HuH-7 (cell line): ENCODE measurements at places on chromosomes 1 and 21.

- DNase-seq: no peak
Observed at GRCh38 chr1:87572891-87573290, 244.2 kb downstream of the LMO4 start.

GRCh38 chr21:43979654-43980053, 32.5 kb upstream of the TRAPPC10 start:
- DNase-seq: no peak

DNA sequence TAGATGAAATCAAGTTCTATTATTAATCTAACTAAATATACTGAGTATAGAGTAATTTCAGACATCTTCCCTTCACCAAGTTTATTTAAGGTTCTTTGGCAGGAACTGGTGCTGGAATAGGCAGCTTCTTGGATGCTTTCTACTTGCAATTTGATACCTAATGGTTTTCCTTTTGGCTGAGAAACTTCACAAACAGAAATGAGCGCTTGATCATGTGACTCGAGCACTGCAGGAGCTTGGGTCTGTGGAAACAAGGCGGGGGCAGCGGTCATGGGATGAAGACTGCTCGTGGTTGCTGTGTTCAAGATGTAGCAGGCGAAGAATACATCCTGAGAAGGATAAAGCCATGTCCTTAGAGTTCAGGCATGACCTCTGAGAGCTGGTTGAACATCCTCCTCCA, 136.8 kb downstream of the PTPRC start:
- DNase-seq: no peak

DNA sequence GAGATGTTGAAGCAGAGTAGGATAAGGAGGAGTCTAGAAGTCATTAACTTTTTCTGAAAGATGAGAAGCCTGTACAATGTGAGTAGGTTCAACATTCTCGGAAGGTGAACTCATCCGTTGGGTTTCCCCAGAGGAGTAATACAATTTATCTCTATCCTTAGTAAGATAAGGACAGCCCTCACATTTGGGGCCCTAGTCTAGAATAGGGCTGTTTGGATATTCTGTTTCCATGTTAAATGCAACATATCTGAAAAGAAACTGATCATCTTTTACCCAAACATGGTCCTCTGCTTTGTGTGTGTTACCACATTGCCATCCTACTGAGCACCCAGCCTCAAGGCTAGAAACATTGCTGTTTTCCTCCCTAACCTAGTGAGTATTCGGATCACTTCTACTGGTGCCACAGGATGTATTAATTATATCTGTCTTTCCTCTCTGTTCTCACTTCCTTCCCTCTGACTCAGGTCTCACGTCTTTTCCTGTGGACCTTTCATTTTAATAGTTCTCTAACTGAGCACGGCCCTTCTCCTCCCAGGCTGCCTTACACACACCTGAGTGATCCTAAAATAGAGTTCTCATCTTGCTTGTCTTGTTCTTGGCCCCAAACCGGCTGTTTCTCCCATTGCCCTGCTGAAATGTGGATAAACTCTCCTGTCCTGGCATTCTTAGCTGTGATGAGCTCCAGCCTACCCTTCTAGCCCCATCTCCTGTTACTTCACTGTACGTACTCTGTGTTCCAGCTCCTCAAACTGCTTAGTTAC, 91.7 kb downstream of the CDC14A start:
- no peak for DNase-seq

GRCh38 chr1:218284377-218284916, 646 bp upstream of the RRP15 start:
- DNase-seq: peak; percentile 50

GRCh38 chr1:203311368-203312301, 6.3 kb downstream of the BTG2 start:
- DNase-seq: no peak

DNA sequence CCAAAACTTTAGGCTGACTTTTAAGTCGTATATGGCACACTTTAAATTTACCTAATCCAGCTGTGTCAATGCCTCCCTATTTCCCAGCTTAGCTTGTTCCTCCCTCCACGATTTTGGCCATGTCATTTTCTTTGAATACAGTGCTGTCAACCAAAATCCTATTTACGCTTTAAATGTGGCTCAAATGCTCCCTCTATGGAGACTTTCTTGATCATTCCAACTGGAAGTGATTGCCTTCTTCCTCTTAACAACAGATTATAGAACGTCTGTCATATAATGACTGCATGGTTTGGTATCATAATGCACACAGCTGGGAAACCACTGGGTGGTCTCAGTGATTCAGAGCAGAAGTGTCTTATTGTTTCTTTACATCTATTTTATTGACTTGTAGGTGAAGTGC, 18.9 kb upstream of the BATF3 start:
- no peak for DNase-seq

- DNase-seq: peak; percentile 36
Observed at GRCh38 chr1:172745014-172745413, 86.1 kb downstream of the FASLG start.

- DNase-seq: peak; percentile 99
Observed at GRCh38 chr1:9874959-9875635, 35.0 kb downstream of the CTNNBIP1 start.

GRCh38 chr1:21308847-21309652, 18.8 kb upstream of the ECE1 start:
- no peak for DNase-seq

DNA sequence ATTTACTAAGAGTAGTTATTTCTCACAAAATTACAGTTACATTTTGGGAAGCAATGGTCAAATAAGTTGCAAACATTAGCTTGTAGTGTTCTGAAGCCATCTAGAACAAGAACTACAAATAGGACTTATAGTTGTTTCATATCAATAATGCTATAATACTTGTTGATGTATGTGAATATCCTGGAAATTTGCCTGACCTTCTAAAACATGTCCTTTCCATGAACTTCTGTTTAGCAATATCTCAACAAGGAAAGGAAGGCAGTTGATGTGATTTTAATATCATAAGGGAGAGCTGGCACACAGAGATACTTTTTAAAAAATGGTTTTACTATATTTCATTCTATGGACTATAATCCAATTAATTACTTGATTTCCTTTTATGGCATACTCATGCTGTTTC, 47.1 kb upstream of the SAMSN1 start:
- no peak for DNase-seq

GRCh38 chr1:14334336-14335176, 263.9 kb upstream of the KAZN start:
- no peak for DNase-seq

DNA sequence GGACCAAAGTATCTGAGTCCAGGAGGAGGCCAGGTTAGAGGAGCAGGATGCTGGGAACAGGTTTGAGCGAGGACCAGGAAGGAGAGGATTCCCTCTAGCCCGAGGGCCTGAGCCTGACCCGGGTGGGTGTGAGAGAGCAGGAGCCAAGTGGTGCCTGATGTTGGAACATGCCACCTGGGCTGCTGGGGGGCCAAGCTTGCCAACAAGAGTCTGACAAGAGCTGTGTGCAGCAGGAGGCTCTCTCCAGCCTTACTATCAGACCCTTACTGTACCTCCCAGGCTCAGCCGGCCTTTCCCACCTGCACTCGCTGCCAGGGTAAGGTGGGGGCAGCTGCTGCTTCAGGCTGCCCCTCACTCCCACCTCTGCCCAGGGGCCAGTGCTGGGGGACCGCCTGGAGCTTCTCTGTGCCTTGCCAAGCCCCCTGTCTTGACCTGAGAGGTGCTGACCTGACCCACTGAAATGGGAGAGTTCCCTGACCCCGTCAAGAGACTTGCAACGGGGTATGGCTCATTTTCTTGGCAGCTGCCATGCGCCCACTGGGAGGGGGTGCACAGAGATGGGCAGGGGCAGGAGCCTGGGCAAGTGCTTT, 159.6 kb upstream of the VAMP3 start:
- DNase-seq: no peak

GRCh38 chr1:163320891-163321290, 863 bp upstream of the NUF2 start:
- no peak for DNase-seq

DNA sequence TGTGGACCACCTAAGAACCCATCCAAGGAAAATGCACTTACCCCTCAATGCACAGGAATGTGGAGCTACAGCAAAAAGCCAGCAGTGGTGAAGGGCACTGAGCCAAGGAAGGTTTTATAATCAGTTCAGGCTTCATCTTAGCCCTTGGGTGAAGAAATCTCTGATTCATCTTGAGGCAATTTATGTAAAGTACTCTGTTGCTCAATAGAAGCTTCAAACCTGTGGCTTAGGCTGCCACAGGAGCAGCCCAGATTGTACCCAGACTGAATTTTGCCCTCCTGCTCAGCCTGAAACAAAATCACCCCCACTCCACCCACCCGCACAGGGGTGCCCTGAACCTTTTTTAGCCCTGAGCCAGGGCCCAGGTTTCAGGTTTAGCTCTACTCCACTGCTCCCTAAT, at the start of gene S100A12:
S100A12 (minus strand) TSS at position 111 of the 400 bp plus-strand sequence. CDS start 1,029 bp downstream, outside the sequence.
- no peak for DNase-seq

- DNase-seq: peak; percentile 28
Observed at GRCh38 chr1:109151146-109151990, 37.5 kb downstream of the ELAPOR1 start.

DNA sequence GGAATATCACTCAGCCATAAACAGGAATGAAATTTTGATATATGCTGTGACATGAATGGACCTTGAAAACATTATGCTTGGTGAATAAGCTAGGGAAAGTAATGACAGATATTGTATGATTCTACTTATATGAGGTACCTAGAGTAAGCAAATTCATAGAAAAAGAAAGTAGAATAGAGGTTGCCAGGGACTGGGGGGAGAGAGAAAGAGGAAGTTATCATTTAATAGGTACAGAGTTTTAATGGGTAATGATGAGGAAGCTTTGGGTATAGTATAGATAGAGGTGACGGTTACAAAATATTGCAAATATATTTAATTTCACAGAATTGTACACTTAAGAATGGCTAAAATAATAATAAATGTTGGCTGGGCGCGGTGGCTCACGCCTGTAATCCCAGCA, 31.2 kb upstream of the ENSA start:
- DNase-seq: no peak

- no peak for DNase-seq
Observed at GRCh38 chr1:16094453-16095158, 21.2 kb upstream of the FAM131C start.

GRCh38 chr1:65232461-65232990, 76.8 kb upstream of the DNAJC6 start:
- DNase-seq: no peak

GRCh38 chr1:166705376-166706289, 133.6 kb upstream of the POGK start:
- no peak for DNase-seq

- no peak for DNase-seq
Observed at GRCh38 chr1:160789051-160789701, 6.8 kb upstream of the LY9 start.
